ENCODE measurements at places on chromosomes 6 and 20. TPM values are rescaled to one million over a fixed set of nuclear protein-coding genes. Genes with fewer than 3 reads are reported as not detected.

Gene PRDM13
- not detected for total RNA-seq

Gene ANKEF1
- 10.9 TPM for total RNA-seq

DNA sequence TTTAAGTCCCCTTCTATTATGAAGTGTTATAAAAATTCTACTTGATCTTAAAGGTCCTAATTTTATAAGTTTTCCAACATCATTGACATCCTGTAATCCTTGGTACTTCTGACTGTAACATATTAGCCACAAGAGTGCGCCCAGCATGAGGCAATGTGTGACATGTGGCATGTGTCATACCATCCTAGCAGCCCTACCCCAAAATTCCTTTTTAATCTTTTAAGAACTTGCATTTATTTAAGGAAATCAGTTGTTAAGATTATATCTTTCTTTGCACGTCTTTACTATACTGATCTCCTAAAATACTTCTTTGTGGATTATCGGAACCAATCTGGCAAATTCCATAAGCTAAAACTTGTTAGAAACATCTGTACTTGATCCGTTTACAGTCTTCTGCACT is 167.1 kb upstream of the SLC24A3 start:
- no peak for DNase-seq

- no peak for DNase-seq
Observed at GRCh38 chr6:165049362-165049761, 260.0 kb downstream of the C6orf118 start.

DNA sequence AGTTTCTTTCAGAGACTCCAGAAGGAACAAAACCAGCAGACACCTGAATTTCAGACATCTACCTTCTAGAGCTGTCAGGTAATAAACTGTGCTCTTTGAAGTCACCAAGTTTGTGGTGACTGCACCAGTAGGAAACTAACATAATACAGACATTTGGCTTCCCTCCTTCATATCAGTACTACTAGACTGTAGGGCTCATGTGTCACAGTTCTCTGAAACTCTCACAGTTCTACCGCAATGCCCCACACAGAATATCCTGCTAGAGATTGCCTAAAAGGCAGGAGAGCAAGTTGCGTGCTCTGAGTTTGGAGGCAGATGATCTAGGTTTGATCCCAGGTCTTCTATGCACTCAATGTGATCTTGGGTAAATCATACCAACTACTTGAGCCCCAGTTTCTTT is 205.0 kb upstream of the LRFN2 start:
- no peak for DNase-seq

DNA sequence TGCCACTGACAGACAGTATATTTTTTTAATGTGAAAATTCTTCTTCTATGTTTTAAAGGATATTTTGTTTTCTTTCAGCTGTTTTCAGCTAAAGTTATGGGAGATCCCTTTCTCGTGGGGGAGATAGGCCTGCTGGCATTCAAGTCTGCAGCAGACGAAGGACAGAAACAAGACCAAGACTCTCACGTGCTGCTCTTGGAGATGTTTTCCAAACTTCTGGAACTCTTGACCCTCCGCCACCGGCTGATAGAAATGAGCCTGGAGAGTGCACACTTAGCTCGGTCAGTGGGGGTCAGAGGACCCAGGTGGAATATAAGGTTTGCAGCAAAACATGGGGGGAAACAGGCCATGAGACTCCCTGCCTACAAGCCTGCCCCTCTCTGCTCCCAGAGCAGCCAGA is 120.5 kb downstream of the CD164 start:
- no peak for DNase-seq

GRCh38 chr6:159062564-159062945 is 17.8 kb upstream of the TAGAP start:
- DNase-seq: no peak

DNA sequence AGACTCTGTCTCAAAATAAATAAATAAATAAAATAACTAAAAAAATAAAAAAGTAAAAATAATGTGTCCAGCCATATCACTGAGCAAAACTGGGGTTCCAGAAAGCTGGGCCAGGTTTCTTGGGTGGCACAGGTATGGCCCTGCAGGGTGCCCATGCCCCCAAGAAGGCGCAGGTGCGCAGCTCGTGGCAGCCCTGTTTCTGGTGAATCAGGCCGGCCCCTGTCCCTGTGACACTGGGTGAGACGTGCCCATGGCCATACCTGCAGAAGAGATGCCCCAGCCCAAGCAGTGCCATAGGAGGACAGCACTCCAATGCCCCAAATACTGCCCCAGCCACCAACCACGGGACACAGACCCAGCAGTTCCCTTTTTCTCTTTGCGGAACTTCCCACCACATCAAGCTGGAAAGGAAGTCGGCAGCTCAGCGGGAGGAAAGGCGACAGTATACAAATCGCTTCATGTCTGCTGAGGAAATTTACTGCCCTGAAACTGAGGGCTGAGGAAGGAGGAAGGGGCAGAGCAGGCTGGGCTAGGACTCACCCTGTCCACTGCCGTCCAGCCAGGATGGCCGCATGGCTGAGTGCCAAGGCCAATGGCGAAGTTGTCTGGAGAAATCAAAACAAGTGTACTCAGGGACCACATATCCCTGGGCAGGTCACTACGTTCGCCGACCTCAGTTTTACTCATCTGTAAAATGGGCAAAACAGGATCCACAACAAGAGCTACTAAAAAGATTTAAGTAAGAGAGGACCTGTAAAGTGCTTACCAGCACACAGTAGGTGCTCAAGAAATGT is 55.4 kb downstream of the PREX1 start:
- DNase-seq: no peak

DNA sequence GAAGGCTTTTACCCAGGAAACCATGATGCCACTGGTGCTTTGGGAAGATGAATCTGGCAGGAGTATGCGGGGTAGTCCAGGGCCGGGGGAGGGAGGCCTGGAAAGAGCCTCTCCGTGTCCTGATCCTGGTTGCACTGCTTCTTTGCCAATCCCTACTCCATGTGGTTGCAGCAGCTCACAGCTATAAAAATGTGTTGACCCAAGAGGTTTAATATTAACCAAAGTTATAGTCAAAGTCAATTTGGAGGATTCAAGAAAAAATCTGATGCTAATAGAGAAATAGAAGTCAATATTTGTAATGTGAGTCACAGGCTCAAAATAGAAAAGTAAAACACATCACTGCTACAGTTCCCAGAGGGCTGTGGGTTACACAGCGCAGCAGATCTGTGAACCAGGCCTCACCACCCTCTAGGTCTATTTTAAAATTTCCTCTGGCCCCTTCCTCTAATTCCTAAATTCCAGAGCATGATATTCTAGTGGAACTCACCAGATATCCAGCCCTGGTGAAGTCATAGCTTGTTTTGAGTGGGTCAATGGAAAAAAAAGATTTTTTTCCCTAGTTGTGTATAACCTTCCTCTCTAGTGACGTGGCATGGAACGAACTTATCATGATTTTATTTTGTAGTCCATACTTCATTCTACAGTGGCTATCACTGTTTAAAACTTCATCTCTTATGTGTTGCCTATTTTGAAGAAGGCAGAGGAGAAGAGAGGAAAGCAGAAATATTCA is 63.2 kb upstream of the BMP2 start:
- DNase-seq: no peak

- DNase-seq: no peak
Observed at GRCh38 chr6:144690133-144690532, 405.0 kb downstream of the UTRN start.

DNA sequence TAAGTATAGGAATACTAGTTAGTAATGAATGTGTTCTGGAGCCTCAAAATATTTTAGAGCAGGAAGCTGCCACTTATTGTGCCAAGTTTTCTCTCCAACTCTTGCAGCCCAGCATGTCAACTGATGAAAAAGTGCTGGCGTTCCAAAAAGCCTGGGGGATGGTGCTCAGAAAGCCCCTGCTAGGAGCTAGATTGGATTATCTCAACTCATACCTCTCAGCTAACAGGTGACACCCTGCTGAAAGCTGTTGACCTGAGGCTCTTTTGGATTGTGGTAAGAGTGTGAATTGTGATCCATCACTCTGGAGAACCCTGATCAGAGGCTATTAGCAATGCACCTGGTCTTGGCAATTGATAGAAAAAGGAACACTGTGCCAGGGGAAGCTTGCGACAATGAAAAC is 580.4 kb downstream of the EYS start:
- DNase-seq: no peak

- DNase-seq: peak; percentile 19
Observed at GRCh38 chr6:21885532-21886114, 292.1 kb downstream of the SOX4 start.

DNA sequence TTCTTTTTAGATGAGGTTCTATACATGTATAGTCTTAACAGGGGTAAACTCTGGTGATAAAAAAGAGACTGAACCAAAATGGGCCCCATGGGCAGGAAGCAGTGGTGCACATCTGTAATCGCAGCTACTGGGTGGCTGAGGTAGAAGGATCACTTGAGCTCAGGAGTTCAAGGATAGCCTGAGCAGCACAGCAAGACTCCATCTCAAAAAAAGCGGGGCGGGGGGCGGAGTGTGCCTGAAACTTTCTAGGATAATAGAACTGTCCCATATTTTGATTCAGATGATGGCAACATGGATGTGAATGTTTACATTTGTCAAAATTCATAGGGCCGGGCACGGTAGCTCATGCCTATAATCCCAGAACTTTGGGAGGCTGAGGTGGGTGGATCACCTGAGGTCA is 48.8 kb upstream of the TAF8 start:
- DNase-seq: no peak

- no peak for DNase-seq
Observed at GRCh38 chr6:29974901-29975560, 32.7 kb downstream of the HLA-A start.
